ENCODE measurements at places on chromosomes 3 and 15.
A peak's percentile ranks its signal among the peaks of the same experiment; 100 is the strongest.

DNA sequence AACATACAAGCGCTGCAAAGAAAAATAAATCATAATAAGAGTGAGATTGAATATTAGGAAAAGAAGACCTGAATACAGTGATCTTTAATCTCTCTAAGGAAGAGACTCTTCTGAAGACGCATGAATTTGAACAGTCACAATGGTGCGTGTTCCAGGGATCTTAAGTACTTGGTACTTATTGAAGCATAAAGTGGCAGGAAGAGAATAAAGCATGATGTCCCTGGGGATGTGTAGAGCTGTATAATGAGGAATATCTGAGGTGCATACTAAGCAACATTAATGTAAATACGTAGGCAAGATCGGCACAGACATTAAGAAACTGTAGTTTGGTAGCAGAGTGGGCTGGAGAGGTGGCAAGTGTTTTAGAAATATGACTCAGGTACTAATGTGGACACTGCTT, 246.2 kb upstream of the MCTP2 start:
- no peak for ATAC-seq

GRCh38 chr3:84621823-84622222, 337.0 kb upstream of the CADM2 start:
- ATAC-seq, result no peak

GRCh38 chr3:52423173-52423572, 21.7 kb downstream of the SEMA3G start:
- ATAC-seq, result peak; percentile 46

DNA sequence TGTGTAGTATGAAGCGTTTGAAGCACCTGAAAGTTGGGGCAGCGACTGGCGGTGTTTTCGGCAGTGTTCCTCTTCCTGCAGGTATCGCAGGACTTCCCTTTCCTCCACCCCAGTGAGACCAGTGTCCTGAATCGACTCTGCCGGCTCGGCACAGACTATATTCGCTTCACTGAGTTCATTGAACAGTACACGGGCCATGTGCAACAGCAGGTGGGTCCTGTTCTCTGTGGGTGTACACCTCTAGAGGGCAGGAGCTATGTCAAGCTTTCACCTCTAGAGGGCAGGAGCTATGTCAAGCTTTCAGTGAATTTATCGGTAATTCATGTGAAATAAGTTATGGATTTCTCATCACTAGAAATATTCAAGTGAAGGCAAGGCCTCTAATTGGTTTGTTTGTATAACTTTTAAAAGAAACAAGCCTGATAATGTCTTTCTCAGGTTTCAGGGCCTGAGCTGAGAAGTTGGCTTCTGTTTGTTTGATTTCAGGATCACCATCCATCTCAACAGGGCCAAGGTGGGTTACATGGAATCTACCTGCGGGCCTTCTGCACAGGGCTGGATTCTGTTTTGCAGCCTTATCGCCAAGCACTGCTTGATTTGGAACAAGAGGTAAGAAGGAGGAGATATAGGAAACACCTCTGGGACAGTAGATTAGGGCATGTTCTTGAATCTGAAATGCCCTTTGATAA, 5.3 kb downstream of the TUBGCP4 start:
- peak; percentile 59 for ATAC-seq

GRCh38 chr15:72193836-72194396, 3.7 kb downstream of the GRAMD2A start:
- ATAC-seq, result no peak

- no peak for ATAC-seq
Observed at GRCh38 chr15:48400086-48400485, 68.9 kb downstream of the DUT start.

DNA sequence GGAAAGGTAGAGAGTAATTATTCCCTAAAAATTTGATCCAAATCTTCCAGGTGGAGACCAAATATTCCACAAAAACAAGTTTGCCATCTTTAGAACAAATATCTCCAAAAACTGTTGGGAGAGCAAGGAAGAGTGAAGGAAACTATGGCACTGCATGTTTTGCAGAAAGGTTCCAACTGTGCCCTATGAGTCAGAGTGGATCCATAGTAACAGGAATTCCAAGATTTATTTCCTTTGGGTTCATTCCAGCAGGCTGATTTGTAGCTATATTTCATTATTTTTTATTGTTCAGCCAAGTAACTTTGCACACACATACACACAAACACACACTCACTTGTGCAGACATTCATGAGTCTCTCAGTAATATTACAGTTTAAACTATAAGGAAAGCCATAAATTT, 459.7 kb upstream of the EPHA6 start:
- no peak for ATAC-seq

- ATAC-seq, result no peak
Observed at GRCh38 chr15:36658898-36659639, 79.6 kb downstream of the CDIN1 start.

- no peak for ATAC-seq
Observed at GRCh38 chr15:101451846-101452245, 37.7 kb downstream of the PCSK6 start.
